ENCODE measurements at places on chromosomes 12 and 14.

- DNase-seq: no peak
Observed at GRCh38 chr12:12985817-12986408, 14.2 kb downstream of the HEBP1 start.

GRCh38 chr14:81400852-81401251, 728 bp upstream of the STON2 start:
- no peak for DNase-seq

GRCh38 chr12:132489078-132489601, 811 bp upstream of the FBRSL1 start:
- DNase-seq: no peak

DNA sequence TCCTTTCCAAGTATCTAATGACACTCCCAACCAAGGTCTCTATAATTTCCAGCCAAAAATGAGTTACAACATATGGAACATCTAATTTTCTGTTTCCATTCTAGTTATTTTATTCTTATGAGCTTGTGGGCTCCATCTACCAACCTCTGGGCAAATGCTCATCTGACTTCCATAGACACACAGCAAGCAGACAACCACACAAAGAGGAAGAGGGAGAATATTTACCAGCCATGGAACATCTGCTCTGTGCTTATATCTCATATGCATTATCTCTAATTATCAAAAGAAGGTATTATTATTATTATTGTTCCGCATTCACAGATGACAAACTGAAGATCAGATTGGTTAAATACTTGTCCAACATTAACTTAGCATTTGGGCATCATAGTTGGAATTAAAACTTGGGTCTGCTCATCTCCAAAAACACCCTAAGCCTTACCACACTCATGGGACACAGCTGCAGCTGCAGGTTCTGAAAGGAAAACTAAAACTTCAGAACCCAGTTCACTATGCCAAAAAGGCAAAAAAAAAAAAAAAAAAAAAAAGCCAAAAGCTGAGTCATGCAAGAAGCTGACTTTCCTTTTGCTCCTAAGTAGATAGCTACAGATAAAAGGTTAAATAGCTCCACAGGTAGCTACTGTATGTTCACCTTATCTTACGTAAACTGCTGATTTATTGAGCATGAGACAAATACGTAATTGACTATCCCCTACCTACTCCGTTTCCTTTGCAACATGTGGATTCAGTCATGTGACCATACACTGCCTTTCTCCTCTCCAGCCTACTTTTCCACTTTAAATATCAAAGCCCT, 23.6 kb upstream of the TCL1B start:
- no peak for DNase-seq

DNA sequence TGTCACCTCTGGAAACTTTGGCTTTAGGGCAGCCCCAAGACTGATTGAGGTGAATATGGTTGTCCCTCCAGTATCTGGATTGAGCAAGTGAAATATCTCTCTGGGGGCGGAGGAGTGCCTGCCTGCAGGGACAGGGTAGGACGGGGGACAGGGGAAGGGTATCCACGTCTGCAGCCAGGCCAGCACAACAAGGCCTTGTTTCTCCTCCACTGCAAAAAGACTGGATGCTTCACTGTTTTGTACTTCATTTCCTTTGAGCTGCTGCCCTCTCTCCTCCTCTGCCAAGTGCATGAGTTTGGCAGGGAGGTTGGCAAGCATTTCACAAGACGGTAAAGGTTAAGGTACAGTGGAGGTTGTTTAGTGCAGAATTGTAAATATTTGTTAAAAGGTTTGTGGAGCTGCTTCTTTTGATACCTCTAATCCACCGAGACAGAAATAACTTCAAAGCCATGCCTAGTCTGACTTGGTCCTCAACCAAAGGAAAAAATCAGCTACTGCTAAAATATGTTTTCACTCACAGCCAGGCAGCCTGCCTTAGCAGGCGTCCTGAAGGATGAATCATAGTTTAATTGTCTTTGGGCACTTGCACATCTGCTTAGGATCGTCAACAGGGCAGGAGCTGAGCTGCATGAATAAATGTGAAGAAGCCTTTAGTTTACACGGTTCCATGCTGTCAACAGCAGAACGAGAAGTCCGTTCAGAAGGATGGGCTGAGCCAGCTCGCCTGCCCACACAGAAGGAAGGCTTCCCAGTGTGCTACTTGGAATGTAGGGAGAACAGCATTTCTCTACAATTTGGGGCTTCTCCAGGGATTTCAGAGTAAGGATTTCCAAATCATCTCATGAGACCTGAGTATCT, 269.7 kb downstream of the TTC6 start:
- no peak for DNase-seq

DNA sequence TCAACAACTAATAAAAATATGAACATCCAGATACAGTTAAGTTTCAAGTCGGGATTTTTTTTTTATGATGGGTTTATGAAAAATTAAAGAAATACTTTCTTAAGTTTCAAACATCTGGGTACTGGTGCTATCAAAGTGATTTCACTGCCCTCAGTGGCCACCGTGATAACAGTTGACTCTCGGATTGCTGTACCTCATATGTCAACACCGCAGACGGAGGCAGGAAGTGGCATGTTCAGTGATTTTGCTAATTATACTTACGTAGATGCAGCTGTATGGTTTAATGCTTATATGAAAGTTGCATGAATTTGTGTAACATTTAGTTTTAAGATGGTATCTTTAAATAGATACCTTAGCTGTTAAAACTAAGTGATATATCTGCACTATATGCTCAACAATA, 20.8 kb upstream of the FBLN5 start:
- DNase-seq: no peak

- DNase-seq: no peak
Observed at GRCh38 chr14:104658325-104658712, 31.1 kb upstream of the INF2 start.

- DNase-seq: no peak
Observed at GRCh38 chr14:103072595-103073366, 11.2 kb upstream of the LBHD2 start.

GRCh38 chr14:104766863-104767633, 14.1 kb downstream of the SIVA1 start:
- no peak for DNase-seq

GRCh38 chr12:129184127-129184928, 331.1 kb downstream of the GLT1D1 start:
- no peak for DNase-seq

DNA sequence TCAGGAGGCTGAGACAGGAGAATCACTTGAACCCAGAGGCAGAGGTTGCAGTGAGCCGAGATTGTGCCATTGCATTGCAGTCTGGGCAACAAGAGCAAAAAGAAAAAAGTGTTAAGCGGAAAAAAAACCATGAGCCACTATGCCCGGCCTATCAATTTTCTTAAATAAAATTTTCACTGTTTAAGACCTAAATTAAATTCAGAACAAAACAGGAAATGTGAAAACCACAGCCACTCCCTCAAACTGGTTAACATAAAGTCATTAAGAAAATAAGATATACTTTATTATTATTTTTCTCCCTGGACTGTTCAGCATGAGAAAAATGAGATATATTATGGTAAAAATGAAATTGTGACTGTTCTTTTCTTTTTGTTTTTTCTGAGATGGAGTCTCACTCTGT, 44.6 kb upstream of the GCH1 start:
- DNase-seq: no peak

DNA sequence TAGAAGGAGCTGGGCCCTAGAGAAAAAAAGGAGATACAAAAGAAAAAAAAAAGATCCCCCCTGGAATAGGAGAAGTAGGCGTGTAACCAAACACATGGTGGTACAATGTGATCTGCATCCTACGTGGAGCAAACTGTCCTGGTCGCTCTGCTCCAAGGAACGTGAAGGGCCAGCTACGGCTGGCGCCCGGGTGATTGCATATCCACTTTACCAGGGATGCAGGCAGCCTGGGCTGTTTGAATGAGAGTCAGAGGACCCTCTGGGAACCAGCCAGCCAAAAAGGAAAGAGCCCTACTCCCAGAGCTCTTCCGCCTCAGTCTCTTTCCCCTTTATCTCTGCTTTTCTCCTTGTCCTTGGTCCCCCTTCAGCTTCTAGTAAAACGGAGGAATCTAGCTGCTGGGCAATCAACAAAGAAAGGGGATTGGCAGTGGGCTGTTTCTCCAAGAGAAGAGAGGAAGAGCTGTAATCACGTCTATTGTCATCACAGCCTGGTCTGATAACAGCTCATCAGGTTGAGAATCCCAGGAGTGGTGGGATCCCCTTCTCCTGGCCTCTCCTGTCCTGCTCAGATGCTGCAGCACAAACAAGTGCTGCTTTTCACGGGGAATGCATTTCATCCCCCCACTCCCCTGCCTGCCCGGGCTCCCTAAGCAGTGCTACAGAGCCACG, 156.0 kb downstream of the ADCK1 start:
- DNase-seq: no peak

- no peak for DNase-seq
Observed at GRCh38 chr12:2451025-2451424, 343.7 kb upstream of the FKBP4 start.

DNA sequence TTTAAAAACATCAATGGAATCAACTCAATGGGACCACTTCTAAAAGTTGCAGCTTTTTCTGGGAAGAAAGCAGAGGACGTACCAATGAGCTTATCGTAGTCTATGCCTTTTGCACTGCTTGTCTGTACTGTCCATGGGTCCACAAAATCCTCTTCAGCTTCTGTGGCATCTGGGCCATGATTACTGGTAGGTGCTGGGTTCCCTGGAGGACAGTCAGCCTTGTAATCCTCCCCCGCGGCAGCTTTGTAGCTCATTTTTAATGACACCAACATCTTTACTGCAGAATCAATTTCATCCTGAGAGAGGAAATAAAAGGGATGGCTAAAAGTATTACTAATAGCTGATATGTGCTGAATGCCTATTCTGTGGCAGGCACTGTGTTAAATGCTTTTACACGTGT, 38.5 kb downstream of the SLC25A47 start:
- no peak for DNase-seq

GRCh38 chr14:65860956-65861611, 448.6 kb downstream of the FUT8 start:
- no peak for DNase-seq

- DNase-seq: no peak
Observed at GRCh38 chr14:58898655-58899316, 261.0 kb downstream of the DACT1 start.

DNA sequence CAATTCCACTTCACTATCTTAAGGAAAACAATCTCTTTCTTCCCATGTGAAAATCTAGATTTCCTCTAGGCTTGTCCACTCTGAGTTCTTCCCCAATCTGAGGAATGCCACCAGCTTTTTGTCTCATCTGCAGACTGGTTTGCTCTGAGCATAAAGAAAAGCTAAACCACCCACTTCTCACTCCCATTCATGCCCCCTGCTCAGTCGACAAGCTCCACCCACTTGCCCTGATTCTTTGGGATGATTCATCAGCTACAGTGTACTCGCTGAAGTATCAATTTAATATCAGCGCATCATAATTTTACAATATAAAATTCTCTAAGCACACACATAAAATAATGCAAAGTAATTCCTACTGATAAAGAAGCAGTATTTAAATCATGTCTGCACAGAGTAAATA, 209.1 kb downstream of the GRIN2B start:
- DNase-seq: no peak

DNA sequence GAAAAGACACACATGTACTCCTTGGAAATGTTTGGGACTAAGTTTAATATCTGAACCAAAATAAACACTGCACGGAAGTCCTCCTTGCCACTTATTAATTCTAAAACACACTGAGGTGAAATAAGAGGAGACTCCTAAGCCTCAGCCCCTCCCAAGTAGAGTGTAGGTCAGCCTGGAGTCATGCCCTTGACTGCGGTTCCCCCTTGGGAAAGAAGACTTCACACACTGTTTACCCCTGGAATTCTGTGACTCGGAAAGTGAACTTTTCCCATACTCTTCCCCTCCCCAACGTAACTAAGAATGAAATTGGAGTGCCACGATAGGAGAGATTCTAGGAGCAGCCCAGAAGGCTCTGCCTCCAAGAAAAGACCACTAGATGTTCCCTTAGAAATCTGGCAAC, 8.6 kb upstream of the TFCP2 start:
- no peak for DNase-seq

DNA sequence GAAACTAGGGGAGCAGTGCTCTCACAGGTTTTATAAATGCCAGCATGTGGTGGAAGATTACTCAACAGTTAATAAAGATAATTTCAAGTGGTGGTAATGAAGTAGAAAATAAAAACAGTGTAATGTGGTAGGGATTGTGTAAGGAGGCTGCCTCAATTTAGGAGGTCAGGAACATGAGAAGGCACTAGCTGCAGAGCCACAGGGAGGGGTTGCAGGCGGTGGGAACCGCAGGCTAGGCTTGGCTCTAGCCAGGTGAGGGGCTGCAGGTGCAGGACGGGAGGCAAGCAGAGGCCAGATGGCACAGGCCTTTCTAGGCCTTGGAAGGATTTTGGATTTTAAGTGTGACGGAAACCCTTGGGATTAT, 768 bp downstream of the METTL25 start:
- DNase-seq: peak; percentile 4

GRCh38 chr14:71783786-71784185, 148.4 kb upstream of the RGS6 start:
- no peak for DNase-seq

- no peak for DNase-seq
Observed at GRCh38 chr14:75521415-75522199, 662 bp upstream of the BATF start.

DNA sequence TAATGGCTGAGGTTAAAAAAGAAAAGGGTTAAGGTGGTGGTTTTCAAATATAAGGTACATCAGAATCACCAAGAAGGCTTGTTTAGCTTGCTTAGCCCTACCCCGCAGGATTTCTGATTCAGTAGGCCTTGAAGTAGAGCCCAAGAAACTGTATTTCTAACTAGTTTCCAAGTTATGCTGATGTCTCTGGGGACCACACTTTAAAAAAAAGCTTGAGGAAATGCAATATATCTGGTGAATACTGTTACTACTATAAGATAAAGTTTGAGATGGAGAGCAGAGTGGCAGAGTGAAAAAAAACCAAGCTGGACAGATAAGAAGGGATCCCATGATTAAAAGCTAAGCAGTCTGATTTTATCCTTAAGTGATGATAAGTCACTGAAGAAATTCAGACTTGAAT, 18.3 kb upstream of the GXYLT1 start:
- no peak for DNase-seq

GRCh38 chr14:75690010-75690409, 29.0 kb downstream of the TTLL5 start:
- DNase-seq: no peak

DNA sequence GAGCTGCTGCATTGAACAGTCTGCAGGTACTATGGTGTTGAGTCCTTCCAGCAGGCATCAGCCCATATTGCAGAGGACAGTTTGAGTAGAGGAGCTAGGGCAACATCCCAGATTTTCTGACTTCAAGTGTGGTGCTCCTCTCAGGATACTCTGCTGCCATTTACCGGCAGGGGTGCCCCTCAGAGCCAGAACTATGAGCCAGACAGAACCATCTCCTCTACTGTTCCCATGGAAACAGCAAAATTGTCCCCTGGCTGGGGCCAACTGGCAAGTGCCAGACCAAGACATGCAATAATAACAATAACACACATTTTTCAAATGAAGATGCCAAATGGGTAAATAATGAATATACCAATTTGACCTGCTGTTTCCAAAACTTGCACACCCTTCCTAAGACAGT, 102.9 kb downstream of the ADCK1 start:
- no peak for DNase-seq

- DNase-seq: no peak
Observed at GRCh38 chr12:6337958-6338433, 3.9 kb downstream of the TNFRSF1A start.

- DNase-seq: peak; percentile 52
Observed at GRCh38 chr12:11839091-11839641, 189.7 kb downstream of the ETV6 start.

GRCh38 chr14:35964697-35965286, 138.7 kb downstream of the BRMS1L start:
- DNase-seq: no peak

- no peak for DNase-seq
Observed at GRCh38 chr14:24076302-24076601, 4.9 kb downstream of the CPNE6 start.
